Sigmoid colon (tissue), 7 donors: ENCODE measurements at places on chromosomes 6 and 20.

GRCh38 chr6:15017803-15018202, 228.1 kb upstream of the JARID2 start:
- no peak for DNase-seq

DNA sequence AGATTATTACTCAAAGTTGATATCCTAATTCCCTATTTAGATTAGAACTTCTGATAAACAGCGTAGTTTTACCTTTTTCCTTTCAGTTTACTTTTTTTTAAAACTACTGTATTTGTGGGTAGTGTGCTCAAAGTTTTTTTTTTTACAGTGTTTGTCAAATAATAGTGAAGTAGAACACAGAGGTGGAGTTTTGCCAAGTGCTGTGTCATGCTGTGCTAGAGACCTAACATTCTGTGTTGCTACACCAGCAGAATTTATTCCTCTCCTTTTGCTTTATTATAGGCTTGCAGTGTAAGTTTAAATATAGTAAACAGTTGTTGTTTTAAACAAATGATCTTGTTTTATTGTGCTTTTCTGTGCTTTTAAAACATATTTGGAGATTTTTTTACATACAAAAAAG, 125.4 kb downstream of the HIVEP1 start:
- DNase-seq: peak; percentile 81

DNA sequence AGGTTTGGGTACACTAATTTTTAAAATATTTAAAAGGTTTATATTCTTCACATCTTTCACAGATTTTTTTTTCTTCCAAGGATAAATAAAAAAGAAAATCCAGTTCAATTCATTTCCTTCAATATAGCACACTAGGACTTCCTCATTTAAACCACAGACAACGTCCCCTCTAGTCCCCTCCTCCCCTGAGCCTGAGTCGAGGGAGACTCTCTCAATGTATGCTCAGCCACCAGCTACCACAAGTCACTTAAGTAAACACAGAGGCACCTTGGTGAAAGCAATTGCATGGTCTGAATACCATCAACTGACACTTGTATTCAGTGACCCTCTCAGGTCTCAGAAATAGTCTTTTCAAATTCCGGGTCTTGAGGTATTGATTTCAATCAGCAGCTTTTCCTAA, 88.6 kb downstream of the SIM1 start:
- no peak for DNase-seq

GRCh38 chr6:148793721-148794120, 46.9 kb downstream of the UST start:
- DNase-seq: no peak

GRCh38 chr20:11509776-11510175, 407.9 kb upstream of the BTBD3 start:
- no peak for DNase-seq

GRCh38 chr20:23407781-23408464, 13.4 kb downstream of the NAPB start:
- no peak for DNase-seq

- no peak for DNase-seq
These were observed 108.6 kb downstream of the MAP3K7 start for GRCh38 chr6:90478278-90478677.

DNA sequence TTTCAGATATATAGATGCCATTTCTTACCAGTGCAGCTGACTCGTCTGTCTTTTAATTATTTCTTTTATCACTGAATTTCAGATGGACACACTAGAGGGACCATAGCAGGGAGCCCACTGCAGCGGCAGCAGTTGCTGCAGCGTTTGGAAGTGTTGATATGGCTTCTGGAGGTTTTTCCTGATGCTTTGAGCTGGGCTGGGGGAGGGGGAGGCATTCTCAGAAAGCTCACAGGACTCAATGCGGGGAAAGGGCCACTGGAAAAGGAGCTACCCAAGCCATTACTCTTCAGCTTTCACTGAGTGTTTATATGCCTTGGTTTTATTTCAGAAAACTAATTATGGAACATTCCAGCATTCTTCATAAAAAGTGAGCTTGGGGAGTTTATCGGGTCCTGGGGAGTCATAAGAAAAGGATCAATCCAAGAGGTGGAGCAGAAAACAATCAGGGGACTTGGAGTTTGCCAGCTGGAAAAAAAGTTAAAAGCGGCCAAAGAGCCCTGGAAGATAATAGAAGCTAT, 740.4 kb upstream of the FLRT3 start:
- no peak for DNase-seq

- DNase-seq: no peak
These were observed 492.4 kb upstream of the MARCKS start for GRCh38 chr6:113364766-113365165.

DNA sequence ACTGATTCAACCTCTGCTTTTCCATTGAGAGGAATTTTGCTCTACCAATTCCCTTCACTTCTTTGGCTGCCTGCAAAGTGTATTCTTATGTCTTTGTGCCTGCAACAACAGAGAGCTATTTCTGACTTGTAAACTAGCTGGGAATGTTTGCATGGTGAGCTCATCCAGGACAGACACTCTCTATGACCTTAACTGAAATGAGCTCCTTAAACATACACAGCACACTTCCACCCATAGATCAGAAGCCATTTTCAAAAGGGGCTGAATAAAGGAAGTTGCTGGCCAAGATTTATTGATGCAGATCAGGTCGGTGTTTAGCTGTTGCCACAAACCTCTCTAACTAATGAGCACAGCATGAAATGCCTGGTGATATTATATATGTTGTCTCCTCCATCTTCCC, 377.7 kb downstream of the BTBD9 start:
- no peak for DNase-seq

DNA sequence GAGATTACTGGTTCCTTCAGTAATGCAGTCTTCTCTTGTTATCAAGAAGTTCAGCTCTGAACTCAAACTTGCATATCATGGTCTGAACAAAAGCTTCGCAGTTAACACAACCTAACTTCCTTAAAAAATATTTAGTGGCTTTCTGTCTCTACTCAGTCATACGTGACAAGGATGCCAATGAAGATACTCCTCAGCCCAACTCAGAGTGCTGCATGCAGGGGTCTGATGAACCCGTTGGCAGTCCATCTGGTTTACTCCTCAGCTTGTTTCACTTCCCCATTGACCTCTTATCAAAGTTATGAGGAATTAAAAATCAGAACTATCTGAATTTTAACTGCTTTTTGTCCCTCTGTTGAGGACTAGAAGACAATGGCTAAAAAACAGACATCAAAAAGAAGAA, 56.6 kb upstream of the RIN2 start:
- no peak for DNase-seq

DNA sequence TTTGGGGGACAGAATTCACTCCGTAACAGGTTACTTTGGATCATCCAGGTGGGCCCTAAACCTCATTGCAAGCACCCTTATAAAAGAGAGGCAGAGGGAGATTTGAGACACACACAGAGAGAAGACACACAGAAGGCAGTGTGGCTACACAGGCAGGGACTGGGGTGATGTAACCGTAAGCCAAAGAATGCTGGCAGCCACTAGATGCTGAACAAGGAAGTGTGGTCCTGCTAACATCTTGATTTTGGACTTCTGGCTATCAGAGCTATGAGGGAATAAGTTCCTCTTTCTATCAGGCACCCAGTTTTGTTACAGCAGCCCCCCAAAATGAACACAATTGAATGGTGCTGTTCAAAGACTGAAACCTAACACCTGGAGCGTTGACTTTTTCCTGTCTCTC, 191.3 kb upstream of the MYLIP start:
- no peak for DNase-seq

- no peak for DNase-seq
These were observed 31.8 kb upstream of the STX16 start for GRCh38 chr20:58619077-58619863.

DNA sequence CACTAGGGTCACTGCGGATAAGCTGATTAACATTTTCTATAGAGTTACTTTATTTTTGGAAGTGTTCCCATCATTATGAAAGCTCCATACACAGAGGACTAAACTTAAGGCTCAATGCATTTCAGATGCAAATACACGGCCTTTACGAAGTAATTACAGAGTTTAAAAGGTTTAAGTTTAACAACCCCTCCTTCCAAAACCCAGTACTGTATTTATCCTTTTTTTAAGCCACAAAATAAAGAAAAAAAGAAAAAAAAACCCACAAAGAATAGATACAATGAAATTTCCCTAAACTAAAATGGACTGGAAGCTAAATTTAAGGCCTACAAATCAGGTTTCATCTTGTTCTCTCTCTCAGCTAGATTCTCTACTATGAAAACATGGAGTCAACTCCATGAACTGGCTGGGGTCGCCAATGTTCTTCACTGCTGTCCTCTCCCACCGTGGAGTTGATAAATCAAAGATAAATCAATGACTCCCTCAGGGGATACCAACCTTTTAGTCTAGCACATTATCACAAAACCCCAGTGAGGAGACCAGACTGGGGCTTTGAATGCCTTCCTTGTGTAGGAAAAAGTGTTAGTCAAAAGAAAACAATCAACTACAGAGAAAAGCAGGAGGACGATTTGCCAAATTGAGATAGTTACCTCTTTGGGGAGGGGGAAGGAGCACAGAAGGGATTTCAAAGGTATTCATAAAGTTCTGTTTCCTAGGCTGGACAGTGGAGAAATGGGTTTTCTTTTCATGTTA, 52.5 kb downstream of the TNFRSF21 start:
- no peak for DNase-seq

DNA sequence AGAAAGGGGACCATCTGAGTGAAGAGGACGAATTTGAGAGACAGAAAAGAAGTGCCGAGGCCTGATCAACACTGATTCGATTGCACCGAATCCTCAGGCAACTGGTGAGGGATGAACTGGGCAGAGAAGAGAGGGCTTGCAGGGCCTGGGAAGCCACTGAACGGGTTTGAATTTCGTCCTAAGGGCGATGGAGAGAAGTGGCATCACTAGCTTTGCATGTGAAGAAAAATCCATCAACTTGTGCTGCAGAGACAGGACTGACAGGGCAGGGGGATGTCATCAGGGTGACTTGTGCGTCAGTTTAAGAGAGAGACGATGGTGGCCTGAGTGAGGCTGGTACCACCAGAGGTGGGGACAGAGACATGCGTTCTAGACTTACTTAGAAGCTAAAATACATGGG, 73.7 kb upstream of the SLC22A23 start:
- no peak for DNase-seq

GRCh38 chr6:111793711-111794111, 79.5 kb downstream of the FYN start:
- DNase-seq: no peak

- DNase-seq: no peak
These were observed 598 bp downstream of the PI16 start for GRCh38 chr6:36955136-36955535.

DNA sequence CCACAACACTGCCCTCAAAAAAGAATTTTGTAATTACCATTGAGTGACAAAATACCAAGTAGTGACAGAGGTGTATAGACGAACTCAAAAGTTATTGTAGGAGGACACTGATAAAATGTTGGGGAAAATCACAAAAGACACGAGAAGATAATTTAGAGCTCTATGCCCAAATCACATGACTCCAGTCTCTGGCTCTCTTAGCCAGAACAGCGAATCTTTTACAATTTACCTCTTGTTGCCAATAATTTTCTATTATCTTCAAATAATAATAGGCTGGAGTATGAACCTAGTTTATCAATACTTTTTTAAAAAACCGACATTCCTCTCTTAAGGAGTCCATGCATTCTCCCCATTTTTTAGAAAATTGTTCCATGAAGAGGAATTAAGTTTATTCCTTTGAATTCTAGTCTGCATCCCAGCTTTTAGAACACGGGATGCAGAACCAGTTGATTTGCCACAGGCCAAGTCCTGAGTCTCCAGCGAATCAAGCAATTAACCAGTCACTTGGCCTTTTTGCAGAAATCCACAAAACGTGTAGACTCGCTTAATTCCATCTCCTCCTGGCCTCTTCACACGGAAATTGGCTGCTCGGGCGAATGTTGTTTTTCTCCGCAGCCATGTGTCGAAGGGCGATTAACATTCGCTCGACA, 507 bp upstream of the RIPPLY2 start:
- no peak for DNase-seq

GRCh38 chr6:136016228-136017225, 165.0 kb downstream of the PDE7B start:
- DNase-seq: no peak

DNA sequence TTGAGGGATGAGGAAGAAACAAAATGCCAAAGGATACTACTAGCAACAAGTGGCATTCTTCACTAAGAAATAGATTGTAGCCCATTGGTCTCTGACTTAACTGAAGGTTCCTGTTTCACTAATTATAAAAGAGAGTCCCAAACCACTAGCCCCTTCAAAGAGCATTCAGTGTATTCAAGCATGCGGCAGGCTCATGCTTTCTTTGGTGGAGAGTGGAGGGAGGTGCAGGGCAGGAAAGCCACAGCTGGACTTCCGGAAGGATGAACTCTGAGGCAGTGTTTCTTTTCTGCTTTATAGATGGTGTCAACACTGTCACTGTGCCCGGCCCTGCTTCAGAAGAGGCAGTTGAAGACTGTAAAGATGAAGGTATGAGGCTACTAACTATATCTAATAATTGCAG, 636.1 kb downstream of the KIF16B start:
- no peak for DNase-seq

DNA sequence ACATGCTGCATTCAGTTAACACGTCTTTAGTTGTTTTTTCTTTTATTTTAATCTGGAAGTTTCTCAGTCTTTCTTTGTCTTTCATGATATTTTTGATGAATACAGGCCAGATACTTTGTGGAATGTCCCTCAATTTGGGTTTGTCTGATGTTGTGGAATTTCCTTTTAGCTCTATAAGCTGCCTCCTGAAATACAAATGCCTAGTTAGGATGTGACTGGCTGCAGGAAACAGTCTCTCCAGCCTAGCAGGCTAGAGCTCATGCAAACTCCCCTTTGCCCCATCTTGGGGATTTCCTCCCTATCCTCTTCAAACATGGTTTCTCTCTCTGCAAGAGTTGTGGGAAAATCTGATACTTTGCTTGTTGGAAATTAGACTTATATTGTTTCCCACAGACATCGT, 89.3 kb upstream of the JAG1 start:
- no peak for DNase-seq

GRCh38 chr6:108902382-108902792, 54.2 kb downstream of the ARMC2 start:
- DNase-seq: no peak

- DNase-seq: no peak
These were observed 54.4 kb upstream of the CEP85L start for GRCh38 chr6:118705544-118706491.

GRCh38 chr6:21710216-21710615, 116.7 kb downstream of the SOX4 start:
- no peak for DNase-seq

GRCh38 chr6:45677381-45678284, 299.9 kb upstream of the SUPT3H start:
- DNase-seq: no peak

- no peak for DNase-seq
These were observed 14.0 kb upstream of the MOCS1 start for GRCh38 chr6:39948199-39948791.

GRCh38 chr6:33171880-33172687, 20.2 kb downstream of the COL11A2 start:
- DNase-seq: no peak

GRCh38 chr6:97401533-97401932, 118.5 kb upstream of the MMS22L start:
- no peak for DNase-seq

GRCh38 chr6:107870381-107870780, 46.3 kb upstream of the SCML4 start:
- no peak for DNase-seq
